ENCODE measurements at places on chromosomes 4 and X.

- DNase-seq = no peak
These were observed 7.7 kb upstream of the WDR13 start for GRCh38 chrX:48589482-48590162.

- no peak for DNase-seq
These were observed 185.2 kb upstream of the CTSO start for GRCh38 chr4:156138781-156139280.

DNA sequence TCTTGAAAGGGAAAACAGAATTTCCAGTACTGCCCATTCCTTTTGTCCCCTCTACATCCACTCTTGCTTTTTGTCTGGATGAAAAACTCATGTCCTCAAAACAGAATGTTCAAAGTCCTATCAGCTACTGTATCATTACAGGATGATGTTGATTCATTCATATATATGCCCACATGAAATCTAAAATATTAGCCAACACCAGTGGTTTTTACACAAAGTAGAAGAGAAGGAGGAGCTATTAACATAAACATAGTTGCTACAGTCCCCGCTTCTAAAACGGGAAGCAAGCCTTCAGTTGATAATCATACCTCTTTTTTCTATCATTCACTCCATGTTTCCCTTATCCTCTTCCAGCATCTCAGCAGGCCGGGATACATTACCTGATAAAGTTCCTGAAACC is 7.7 kb upstream of the THOC2 start:
- no peak for DNase-seq

- no peak for DNase-seq
These were observed 39.8 kb upstream of the CLDN24 start for GRCh38 chr4:183362036-183362435.
